Stimulated activated CD8-positive, alpha-beta memory T cell treated with anti-CD3 and anti-CD28 coated beads, Interleukin-7, amount 100 ng/mL, for 4 hours (primary cell): ENCODE measurements at places on chromosomes 6 and 20.

GRCh38 chr6:22471132-22471690 is 98.2 kb upstream of the HDGFL1 start:
- no peak for DNase-seq

- DNase-seq: no peak
Observed at GRCh38 chr20:64077094-64077493, 2.2 kb downstream of the RGS19 start.

DNA sequence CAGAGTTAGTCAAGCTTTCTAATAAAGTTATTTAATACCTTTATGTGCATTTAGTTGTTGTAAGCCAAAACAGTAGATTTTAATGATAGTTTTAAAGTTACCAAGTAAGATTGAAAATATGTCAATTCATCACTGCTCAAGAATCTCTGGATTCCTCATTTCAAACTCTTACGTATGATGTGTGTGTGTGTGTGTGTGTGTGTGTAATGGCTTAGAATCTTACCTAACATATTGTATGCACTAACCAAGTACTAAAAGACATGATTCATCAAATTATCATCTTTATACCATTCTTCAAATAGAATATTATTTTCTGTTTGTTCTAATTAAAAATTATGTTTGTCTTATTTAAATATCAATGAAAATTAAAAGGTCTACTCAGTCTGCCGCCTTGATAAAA is 41.5 kb upstream of the ZNF337 start:
- DNase-seq: no peak

GRCh38 chr6:85163156-85164080 is 286.5 kb upstream of the NT5E start:
- no peak for DNase-seq

DNA sequence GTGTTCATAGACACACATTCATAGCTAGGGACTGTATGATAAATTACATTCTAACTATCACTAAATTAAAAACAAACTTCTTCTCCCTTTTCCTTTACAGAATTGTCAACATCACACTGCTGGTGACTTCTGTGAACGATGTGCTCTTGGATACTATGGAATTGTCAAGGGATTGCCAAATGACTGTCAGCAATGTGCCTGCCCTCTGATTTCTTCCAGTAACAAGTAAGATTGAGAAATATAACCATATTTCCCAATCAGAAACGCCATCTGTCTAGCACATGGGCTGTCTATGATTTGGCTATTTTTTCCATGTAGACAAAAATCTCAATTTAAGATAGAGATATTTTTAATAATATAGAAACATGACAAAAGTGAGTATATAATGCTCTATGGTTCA is 367.7 kb downstream of the ARHGAP18 start:
- DNase-seq: no peak

DNA sequence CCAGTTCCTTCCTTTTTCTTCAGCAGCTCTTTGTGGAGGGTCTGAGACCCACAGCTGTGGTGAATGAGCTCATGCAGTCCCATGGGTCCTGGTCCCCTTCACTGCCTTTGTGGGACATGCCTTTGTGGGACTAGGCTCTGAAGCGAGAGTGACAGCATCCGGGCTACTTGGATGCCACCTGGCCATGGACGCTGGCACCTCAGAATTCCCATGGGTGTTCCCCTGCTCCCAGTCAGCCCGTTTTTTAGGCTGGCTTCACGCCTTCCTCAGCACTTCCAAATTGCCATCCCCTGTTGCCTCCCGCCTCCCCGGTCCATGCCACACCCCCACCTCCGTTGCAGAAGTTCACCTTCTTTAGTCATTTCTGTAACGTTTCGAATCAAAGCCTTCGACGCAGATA is 45.1 kb downstream of the RAMACL start:
- DNase-seq: no peak

DNA sequence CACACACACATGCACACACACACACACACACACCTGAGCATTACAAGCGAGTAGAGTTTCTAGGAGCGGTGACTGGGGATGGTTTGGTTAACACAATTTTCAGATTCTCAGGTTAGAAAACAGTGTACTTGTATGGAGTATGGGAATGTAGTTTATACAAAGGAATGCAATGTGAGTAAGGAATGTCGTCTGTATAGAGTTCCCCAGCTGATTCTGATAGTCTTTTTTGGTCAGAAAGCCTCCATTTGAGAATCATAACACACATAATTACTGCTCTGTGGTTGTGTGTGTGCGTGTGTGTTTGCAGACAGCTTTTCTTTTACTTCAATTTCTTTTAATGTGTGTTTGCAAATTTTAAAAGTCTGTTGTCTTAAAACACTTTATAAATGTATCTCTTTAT is 93.2 kb downstream of the MYO6 start:
- no peak for DNase-seq

GRCh38 chr6:135922746-135923145 is 71.2 kb downstream of the PDE7B start:
- no peak for DNase-seq

DNA sequence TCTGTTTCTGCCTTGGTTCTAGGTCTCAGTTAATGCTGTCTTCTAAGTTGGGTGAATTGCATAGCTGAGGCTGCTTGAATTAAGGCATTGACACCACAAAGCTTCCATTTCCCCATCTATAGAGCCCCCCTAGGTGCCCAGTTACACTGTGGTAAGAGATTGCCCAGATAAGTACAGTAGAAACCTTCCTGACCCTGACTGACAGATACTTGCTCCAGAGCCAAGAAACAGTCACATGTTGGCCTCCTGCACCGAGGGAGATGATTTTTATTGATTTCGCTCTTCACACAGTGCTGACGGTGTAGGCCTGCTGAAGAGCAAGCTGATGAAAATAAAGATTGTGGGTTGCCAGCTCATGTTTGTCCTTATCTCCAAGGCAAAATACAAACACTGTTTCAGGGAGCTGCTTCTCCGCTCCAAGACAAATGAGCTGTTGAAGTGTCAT is 67.9 kb downstream of the TRMT11 start:
- no peak for DNase-seq

- no peak for DNase-seq
Observed at GRCh38 chr6:108723594-108723993, 124.6 kb upstream of the ARMC2 start.

GRCh38 chr6:125421836-125422235 is 120.1 kb upstream of the HDDC2 start:
- DNase-seq: no peak

GRCh38 chr6:144351379-144352127 is 66.4 kb downstream of the UTRN start:
- DNase-seq: no peak

- DNase-seq: no peak
Observed at GRCh38 chr6:139823099-139823807, 448.8 kb upstream of the CITED2 start.

DNA sequence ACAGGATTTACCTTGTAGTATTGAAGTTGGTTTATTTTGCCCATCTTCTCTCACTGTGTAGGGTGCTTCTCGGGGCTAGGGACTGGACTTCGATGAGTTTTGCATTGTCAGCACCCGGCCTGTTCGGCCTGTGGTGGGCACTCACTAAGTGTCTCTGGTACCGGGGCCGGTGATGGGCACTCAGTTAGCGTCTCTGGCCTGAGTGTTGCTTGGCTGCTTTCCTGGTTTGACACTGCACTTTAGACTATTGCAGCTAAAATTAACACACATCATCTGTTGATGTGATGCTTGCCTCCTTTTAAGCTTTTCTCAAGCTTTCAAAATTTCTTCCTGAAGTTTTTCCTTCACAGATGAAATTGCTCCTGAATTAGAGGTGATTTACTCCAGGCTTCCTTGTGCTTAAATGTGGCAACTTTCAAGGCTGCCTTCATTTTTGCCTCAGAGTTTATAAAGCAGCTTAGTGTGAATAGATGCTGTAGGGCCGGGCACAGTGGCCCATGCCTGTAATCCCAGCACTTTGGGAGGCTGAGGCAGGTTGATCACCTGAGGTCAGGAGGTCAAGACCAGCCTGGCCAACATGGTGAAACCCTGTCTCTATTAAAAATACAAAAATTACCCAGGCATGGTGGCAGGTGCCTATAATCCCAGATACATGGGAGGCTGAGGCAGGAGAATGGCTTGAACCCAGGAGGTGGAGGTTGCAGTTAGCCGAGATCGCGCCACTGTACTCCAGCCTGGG is 41.7 kb upstream of the TULP4 start:
- DNase-seq: no peak

GRCh38 chr6:11209369-11209768 is 23.1 kb downstream of the NEDD9 start:
- no peak for DNase-seq

- no peak for DNase-seq
Observed at GRCh38 chr6:20763296-20763695, 229.0 kb downstream of the CDKAL1 start.

DNA sequence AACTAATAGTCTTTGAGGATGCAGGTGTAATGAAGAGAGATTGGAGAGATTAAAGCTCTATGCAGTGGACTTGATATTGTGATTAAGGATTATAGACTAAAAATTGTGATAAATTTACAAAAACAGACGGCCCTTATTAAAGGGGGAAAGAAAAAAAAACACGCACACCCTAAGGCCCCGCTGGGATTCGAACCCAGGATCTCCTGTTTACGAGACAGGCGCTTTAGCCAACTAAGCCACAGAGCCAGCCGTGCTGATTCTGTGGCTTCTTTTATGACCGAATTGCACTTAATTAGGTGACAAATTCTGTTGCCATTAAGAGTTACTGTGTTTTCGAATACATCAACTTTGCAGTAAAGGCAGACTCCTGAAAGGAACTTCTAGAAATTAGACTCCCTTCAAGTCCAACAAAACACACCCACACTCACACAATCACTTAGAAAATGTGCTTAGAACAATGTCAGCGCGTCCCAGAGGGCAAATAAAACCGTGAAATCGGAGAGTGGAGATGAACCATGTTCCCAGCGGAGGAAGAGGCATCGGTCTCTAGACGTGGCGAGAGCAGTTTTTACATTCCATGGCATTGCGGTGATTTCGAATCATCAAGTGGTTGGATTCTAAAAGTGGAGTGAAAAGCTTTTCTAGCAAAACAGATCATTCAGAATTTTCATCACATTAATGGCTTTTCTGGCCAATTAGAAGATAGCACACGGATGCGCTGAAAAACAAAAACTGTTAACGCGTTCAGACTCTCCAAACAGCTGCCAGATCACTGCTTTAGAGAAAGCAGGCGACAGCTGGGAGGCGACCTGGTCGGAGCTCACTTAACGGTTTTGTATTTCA is 122.6 kb downstream of the GPX5 start:
- DNase-seq: no peak
